Esophagus squamous epithelium (tissue), 5 donors: ENCODE measurements at places on chromosomes 1 and 21.

GRCh38 chr1:3680488-3681230 lies 28.3 kb downstream of the TP73 start:
- no peak for DNase-seq

DNA sequence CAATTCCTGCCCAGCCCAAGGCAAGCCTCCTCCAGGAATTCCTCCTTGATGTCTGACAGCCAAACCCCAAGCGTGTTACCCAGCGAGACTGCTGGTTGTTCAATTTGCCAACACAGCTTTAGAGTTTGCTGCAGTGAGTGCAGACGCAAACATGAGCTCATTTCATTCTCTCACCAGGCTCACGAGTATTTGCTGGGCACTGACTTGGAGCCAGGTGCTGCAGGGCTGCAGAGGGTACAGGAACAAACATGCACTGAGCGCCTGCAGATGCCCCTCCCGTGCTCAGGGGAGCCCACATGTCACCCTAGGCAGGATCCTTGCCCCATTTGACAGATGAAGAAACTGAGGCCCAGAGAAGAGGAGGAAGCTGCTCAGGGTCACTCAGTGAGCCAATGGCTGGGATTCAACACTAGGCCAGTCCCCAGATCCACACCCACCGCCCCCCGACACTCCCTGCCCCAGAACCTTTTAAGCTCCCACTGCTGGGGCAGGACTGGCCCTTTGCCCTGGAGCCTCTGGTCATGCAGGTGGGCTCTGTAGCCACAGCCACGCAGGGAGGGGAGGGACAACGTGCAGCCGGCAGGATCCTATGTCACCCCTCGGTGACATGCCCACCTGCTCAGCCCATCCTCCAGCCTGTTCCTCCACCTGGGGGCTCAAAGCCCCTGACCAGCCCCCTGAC lies 363.7 kb downstream of the MATN1 start:
- DNase-seq = no peak

- no peak for DNase-seq
Observed at GRCh38 chr1:46256523-46256922, 9.0 kb downstream of the RAD54L start.

- DNase-seq = no peak
Observed at GRCh38 chr1:88916883-88917282, 25.5 kb upstream of the GTF2B start.

GRCh38 chr1:7629465-7630195 lies 141.5 kb upstream of the VAMP3 start:
- no peak for DNase-seq

DNA sequence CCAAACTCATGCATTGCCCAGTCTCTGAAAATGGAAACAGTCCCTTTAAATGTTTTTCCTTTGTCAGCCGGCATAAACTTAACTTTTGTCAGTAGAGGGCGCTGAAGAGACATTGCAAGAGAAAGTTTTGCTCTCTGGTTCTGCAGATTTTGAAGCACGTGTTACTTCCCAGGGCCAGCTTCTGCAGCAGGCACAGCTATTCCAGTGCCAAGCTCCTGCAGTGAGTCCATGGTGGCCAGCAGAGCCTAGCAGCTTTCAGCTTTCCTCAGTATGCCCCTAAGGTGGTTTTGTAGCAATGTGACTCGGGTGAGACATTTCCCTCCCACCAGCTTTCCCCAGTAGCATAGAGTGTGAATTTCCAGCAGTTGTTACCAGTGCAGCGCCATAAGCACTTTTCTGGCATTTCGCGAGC lies 2.6 kb upstream of the IFI44L start:
- DNase-seq = no peak

- no peak for DNase-seq
Observed at GRCh38 chr1:221458447-221459156, 283.3 kb downstream of the DUSP10 start.

- no peak for DNase-seq
Observed at GRCh38 chr1:51600529-51600928, 16.4 kb upstream of the OSBPL9 start.

DNA sequence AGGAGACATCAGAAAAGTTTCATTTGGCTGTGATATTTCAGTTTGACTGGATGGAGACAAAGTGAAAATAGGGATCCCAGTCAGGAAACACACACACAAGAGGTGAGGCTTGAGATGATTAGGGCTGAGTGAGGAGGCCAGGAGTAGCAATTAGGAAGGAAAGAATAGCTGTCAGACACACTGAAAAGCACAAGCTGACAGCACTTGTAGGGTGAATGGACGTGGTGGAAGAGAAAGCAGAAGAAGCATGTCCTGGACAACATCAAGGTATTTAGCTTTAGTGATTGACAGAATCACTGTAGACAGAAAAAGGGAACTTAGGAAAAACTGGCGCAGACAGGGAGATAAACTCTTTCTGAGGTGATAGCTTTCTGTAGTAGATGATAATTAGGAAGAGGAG lies 347.7 kb downstream of the TGFB2 start:
- DNase-seq = no peak

- DNase-seq = no peak
Observed at GRCh38 chr1:145708063-145708462, 895 bp upstream of the PDZK1 start.

- no peak for DNase-seq
Observed at GRCh38 chr1:107277022-107277421, 136.2 kb downstream of the NTNG1 start.

DNA sequence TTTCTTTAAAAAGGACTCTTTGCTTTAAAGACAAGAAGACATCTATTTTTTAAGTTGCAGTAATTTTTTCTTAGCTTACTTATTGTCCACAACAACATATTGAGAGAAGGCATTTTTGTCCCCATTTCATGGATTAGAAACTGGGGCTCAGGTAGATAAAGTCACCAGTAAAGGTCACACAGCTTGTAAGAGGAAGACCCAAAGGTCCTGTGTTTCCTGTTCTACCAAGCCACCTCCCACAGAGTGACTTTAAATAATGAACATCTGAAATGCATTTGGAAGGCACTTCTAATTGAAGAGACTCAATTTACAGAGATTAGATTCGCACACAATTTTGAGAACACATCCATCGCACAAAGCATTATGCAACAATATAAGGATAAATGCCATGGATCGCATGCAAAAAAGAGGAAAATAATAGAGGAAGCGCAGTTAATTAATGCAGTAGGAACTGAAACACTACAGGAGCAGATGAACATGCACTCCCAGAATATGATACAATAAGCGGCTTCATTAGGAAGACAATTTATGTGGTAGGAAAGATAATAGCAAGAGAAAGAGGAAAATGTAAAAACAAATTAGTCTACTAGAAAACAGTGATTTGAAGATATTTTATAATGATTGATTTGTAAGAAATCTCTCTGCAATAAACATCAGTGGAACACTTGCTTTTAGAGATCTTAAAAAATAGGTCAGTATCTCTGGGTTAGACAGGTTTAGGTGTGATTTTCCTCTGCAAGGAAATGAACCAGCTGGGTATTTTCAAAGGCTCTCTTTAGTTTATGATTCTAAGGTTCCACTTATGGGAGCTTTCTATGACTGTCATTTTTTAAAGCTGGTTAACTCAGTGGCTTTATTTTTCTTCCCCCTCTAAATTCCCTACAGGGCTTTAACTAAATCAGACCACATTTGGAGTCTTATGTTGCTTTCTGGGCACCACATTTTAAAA lies 27.1 kb upstream of the CD2 start:
- no peak for DNase-seq

- DNase-seq = no peak
Observed at GRCh38 chr21:45026826-45027225, 47.6 kb upstream of the ADARB1 start.
